CD8-positive, alpha-beta T cell (primary cell): ENCODE measurements at places on chromosomes 11 and 22.

- no peak for DNase-seq
These were observed 200.2 kb downstream of the CADM1 start for GRCh38 chr11:115303929-115304531.

GRCh38 chr11:2095542-2095941 is 43.6 kb downstream of the IGF2 start:
- no peak for DNase-seq

- DNase-seq: no peak
These were observed 107.9 kb downstream of the ARHGAP8 start for GRCh38 chr22:44860311-44860710.

DNA sequence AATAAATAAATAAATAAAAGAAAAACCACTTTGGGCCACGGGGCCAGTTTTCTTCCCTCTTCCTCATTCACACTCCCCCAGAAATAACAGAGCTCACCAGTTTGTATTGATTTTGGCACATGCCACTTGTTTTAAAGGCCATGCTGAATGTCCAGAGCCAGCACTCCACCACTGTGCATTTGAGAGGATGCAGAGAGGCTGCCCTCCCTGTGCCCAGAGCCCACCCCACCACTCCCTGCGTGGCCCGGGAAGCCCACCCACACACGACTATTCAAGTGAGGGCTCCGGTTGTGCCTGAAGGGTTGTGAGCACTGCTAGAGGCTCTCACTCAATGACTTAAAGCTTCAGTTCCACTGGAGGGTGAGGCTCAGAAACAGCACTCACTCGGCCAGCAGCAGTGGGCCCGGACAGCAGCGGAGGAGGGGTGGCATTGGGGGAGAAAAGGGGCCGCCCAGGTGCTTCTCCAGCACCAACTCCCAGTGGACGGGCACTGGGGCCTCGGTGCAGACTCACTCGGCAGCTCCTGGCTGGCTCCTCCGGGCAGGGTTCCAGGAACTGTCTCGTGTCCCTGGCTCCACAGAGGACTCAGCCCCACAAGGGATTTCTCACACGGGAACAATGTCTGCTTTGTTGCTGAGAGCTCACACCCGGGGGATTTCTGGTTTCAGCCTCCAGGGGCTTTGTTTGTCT is 112.7 kb downstream of the SHANK2 start:
- no peak for DNase-seq

DNA sequence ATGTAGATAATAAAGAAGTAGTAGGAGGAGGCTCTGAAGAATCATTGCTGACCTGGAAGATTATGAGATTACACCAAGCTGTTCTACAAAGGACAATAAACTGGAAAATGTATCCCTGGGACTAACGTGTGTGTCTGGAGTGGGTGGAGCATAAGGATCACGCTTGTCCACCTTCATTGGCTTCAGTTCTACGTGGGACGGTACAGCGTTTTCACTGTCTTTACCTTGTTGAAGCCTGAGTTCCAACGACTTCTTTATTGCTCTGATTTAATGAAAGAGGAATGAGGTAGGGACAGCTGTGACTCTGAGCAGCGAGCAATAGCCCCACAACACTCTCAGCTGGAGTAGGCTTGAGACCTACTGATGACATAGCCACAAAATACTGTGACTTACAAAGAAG is 87.0 kb downstream of the ARHGAP42 start:
- no peak for DNase-seq

GRCh38 chr11:46112961-46113607 is 8.2 kb downstream of the PHF21A start:
- DNase-seq: peak; percentile 76

DNA sequence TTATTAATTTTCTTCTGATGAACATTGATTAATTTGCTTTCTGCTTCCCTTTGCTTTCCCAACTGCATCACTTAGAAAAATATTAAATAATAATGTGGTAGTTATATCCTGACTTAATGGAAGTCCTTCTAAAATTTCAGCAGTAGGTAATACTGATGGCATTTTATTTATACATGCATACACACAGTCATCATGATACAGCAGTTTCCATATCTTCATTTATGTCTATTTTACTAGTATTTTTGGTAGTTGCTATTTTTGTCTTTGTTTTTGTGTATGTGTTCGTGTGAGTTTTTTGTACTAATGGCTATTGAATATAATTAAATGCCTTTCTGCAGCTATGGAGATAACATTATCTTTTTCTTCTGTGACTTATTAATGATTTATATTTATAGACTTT is 484.7 kb upstream of the CNTN5 start:
- DNase-seq: no peak

DNA sequence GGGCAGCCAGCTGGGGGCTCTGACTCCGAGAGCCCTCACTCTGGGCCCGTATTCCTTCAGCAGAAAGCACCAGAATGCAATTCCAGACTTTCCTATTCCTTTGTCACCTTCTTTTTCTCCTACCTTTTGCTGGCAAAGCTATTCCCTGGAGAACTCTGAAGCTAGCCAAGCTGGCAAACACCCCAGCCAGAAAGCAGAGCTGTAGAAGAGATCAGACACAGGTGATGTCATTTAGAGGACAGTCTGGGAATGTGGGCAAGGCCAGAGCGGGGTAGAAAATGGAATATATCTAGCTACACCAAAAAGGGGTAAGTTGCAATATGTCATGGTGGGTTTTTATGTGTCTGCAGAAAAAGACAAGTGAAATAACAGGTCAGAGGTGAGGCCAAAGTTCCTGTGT is 205.1 kb downstream of the NXPE2 start:
- no peak for DNase-seq

GRCh38 chr22:47592791-47593190 is 830.3 kb downstream of the TBC1D22A start:
- no peak for DNase-seq

GRCh38 chr22:50733521-50734342 is 4.3 kb upstream of the ACR start:
- DNase-seq: no peak

DNA sequence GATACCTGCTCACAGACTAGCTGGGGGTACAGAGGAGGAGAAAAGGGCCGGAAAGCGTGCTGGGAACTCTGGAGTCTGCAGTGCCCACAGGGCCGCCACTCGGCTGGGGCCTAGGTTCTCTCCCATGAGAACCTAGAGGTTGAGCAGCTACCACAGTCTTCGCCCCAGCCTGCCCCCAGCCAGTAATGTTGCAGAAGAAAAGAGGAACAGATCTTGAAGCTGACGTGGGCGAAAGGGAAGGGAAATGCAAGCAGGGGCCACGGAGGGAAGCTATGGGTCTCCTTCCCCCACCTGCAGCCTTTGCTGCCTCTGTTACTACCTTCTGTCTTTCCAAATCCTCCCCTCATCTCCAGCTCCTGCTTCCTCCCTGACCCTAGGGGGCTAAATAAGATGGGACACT is 28.8 kb upstream of the P2RY2 start:
- DNase-seq: peak; percentile 33

- DNase-seq: no peak
These were observed 18.4 kb downstream of the ACO2 start for GRCh38 chr22:41487037-41487935.
